ENCODE measurements at places on chromosomes 3 and 15.

DNA sequence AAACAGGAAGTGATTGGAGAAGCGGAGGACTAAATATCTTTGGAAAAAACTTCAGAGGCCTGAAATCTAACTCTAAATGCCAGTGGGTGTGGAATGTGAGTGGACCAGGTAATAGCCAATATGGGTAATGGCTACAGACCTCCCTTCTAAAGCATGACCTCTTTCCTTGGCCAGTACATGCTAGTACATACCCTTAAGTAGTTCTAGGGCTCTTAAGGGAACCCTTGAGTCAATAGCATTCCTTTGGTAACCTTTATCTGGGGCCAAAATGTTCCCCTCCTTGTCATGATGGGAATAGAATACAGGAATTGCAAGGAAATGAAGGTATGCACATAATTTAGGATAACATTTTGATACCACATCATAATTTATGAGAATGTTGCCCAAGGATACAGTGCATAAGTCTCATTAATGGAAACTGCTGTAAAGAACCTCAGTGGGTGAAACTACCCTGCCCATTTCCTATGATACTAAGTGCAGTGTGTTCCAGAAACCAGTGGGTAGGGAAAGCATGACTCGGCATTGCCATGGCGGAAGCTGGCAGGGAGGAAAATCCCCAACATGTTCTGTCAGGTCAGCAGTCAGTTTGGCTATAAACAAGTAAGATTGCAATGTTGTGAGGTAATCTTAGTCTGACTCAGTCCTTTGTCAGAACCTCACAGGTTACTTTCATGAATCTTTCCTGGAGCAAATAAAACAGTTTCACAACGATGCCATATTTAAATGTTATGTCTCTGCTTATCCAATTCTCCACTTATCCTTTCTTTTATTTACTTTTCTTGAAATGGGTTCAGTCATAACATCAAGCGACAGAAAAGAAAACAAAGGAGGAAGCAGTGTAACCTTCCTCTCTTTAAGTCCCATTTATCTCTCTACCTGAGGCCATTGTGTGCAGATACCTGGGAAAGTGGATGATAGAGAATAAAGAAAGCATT is 23.5 kb upstream of the RAP2B start:
- peak; percentile 86 for DNase-seq

DNA sequence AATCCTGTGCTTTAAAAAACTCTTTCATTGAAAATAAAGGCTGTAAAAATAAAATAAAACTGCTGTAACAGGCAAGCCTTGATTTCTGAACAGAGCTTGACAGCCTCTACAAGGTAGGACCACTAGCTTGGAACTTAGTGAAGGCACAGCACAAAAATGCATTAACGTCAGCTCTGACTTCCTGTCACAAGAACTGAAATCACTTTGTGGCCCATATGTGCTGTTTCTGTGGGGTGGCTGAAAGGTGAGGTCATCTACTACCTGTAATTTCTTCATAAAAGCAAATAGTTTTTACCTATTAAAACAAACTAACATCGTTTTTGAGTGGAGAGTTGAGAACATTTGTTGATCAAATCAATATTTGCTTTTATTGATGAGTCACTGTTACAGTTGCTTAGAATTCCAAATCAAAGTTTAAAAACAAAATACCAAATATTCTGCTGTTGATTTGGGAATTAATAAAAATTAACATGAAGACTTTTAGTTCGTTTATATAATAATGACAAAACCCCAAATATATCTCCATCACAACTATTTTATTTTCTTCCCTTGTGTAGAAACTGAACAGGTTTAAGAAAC is 1034.1 kb downstream of the MCTP2 start:
- peak; percentile 47 for DNase-seq

- no peak for DNase-seq
Measured at GRCh38 chr3:53694666-53695323, 151.4 kb downstream of the CHDH start.

- DNase-seq: no peak
Measured at GRCh38 chr15:81375461-81375860, 1.4 kb upstream of the TMC3 start.

DNA sequence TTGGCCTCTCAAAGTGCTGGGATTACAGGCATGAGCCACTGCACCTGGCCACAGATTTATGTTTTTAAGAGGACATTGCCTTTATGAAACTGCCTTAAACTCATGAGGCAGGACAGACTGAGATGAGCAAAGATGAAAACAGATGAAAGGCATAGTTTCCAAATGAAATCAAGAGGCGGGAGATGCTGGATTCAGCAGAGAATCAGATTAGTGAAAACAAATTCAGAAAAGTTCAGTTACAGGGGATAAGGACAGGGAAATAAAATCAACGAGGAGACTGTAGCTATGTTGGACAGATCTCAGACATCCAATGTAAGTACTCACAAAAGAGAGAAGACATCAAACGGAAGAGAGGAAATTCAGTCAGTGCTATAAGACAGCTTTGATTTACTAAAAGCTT is 68.1 kb downstream of the ADAMTSL3 start:
- DNase-seq: no peak

DNA sequence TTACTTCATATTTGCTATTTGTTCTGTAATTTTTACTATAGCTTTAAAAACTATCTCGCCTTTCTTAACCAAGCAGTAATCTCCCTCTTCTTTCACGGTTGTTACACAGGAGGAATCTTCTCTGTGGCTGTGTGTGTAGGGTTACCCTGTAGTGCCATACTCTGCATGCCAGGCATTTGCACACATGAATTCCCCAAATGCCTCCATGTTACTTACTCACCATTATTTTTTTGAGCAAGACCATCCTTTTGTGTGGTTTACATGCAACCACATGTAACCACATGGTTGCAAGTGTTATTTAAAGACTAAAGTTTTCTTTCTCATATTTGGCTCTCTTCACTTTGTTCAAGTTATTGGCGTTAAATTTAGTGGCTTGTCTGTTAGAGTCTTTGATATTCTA is 45.5 kb downstream of the HPS3 start:
- peak; percentile 68 for DNase-seq

GRCh38 chr3:18127859-18128681 is 297.1 kb downstream of the SATB1 start:
- no peak for DNase-seq

DNA sequence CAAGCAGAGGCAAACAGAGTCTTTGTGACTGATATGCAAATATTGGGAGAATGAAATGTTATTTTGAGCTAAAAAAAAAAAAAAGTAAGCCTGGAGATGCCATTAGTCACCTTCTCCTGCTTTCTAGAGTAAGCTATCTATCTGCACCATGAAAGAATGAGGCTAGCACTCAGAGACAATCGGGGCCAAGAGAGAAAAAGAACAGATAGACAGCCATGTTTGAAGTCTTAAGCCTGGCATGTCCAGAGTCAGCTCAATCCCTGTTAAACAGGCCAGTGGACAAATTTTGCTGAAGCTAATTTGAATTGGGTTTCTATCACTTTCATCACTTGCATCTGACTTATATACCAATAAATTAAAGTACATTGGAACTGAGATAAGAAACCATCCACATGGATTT is 204.4 kb downstream of the SLC9A9 start:
- DNase-seq: no peak

DNA sequence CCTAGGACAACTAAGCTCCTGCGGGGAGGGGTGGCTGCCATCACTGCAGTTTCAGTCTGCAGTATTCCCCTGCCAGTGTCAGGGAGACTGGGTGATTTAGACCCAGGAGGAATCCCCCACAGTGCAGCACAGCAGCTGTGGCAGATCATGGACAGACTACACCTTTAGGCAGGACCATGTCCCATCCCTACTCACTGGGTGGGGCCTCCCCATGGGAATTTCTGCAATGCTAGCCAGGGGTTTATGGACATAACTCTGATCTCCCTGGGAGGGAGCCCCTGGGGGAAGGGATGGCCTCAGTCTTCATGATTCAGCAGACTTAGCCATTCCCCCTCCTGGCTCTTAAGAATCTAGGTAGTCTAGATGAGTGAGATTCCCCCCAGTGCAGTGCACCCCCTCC is 130.1 kb upstream of the STAC start:
- DNase-seq: no peak

DNA sequence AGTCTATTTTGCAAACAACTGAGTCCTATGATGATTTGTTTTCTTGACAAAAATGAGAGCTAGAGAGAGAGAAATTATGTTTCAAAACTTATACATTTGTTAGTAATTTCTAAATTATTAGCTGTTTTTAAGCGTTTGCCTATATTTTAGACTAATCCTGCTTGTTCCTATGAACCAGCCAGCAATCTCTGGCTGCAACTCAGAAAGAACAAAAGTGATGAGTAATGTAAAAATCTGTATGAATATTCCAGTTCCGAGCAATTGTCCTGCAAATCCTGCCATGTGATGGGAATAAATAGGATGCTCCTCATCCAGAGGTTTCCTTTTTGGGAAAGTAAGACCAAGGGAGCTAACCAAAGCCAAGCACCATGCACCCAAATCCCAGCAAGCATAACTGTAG is 228.3 kb upstream of the GBE1 start:
- no peak for DNase-seq

DNA sequence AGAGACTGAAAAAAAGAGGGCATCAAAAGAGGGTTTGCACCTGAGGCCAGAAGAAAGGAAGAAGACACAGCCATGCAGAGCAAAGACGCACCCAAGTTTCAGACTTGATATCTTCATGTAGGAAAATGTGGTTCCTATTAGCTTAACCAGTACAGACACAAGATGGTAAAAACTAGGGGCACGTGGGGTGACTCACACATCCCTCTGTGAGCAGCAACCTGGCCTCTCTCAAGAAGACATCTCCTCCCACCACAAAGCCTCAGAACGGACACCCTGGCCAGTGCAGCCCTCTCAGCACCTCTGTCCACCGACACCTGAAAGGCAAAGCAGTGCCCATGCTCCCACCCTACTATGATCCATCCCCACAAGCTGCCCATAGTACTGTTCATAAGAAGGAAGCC is 33.3 kb downstream of the GLB1 start:
- peak; percentile 64 for DNase-seq

DNA sequence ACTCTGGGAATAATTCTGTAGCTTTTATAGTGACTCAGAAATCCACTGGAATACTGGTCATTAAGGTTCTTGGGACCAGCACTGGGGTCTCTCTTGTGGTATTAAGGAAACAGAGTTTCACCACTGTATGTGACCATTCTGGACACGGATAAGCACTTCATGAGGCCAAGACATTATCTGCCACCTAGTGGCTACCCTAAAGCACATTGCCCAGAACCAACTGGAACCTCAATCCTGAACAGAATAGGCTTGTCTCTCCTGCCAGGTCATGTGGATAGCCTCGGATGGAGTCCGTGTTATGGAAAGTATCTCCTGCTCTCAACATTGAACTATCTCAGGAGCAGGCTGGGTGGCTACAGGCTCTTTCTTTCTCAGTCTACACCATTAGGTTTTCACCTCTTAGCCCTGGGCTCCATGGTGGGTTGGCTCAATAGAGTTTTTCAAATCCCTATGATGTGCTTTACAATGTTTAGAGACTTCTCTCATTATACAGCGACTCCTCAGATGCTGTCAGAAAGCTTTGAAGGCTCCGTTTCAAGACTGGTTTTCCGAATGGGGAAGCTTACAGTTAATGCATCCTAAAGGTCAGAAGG is 167.6 kb upstream of the ST8SIA2 start:
- DNase-seq: peak; percentile 42

- no peak for DNase-seq
Measured at GRCh38 chr3:13655061-13655913, 106.4 kb downstream of the FBLN2 start.

Measured in GM12865 (cell line).